ENCODE measurements at places on chromosomes 7 and 10.

GRCh38 chr7:133562621-133563020, 309.7 kb downstream of the EXOC4 start:
- DNase-seq = no peak

- DNase-seq = peak; percentile 28
These were observed 47.1 kb upstream of the UCN3 start for GRCh38 chr10:5317547-5318107.

DNA sequence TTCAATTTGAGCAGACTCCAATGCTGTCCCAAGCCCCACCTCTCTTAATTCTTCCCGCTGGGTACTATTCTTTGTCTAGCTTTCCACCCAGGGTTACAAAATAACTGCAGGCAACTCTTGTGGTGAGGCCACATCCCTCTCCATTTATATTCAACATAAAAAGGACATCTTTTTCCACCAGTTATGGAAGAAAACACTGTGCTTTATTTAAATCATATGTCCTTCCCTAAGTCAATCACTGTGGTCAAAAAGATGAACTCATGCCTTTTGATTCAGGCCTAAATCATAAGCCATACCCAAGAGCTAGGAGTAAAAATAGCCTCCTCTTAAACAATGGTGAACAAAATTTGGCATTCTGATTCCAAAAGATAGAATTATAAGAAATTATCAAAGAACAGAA, 386.0 kb downstream of the SEMA3D start:
- DNase-seq = no peak

- no peak for DNase-seq
These were observed 661.7 kb upstream of the AUTS2 start for GRCh38 chr7:68936471-68937035.

DNA sequence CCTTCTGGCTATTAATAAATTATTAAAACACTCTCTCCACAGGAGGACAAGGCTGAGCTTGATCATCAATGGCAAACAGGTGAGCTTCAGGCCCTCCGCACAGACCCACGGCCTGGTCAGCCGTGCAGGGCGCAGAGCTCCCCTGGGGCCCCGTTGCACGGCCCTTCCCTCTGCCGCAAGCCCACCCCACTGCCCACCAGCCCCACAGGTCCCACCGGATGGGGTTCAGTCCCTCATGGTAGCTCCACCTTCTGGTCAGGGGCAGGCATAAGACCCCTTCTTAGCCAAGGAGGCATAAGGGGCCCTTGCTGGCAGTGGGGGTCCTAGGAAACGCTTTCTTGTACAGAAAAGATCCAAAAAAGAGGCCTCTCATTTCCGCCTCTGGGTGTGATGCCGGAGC, 84.6 kb downstream of the MAD1L1 start:
- DNase-seq = no peak

- no peak for DNase-seq
These were observed 82.2 kb downstream of the ZNRF2 start for GRCh38 chr7:30366606-30367005.

DNA sequence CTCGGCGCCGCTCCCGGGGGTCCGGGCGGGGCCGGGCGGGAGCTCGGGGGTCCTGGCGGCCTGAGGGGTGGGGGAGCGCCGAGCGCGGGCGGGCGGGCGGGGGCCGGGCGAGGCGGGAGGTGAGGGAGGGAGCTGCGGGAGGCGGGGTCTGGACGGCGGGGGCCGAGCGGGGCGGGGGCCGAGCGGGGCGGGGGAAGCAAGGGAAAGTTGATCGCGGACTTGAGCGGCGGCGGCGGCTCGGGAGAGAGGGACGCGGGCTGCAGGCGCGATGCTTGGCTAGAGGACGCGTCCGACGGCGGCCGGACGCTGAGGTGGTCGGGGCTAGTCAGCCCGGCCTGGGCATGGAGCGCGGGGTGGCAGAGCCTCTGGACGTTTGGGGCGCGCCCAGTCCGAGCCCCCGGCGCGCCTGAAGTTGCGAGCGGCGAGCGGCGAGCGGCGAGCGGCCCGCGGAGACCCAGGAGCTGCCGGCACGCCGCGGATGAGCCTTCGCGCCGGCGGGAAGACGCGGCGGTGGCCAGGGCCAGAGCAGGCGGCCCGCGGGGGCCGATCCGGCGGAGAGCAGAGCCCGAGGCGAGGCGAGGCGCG, at the start of gene CDH23:
Gene CDH23 (plus strand): TSS at position 210 of the 585 bp plus-strand sequence. CDS start 42,912 bp downstream, outside the sequence.
- DNase-seq = peak; percentile 36

DNA sequence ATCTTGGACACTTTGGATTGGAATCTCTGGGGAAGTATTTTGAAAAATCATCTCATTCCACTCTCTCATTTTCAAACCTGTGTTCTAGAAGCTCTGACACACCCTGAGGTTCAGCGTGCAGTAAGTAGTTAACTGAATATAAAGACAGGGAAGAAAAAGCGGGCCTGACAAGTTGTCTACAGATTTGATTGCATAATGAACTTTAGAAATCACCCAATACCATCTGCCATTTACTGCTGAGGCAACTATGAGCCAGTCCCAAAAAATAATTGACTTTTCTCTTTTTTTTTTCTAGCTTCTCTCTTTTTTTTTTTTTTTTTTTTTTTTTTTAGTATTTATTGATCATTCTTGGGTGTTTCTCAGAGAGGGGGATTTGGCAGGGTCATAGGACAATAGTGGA, 29.5 kb downstream of the CDC123 start:
- no peak for DNase-seq

DNA sequence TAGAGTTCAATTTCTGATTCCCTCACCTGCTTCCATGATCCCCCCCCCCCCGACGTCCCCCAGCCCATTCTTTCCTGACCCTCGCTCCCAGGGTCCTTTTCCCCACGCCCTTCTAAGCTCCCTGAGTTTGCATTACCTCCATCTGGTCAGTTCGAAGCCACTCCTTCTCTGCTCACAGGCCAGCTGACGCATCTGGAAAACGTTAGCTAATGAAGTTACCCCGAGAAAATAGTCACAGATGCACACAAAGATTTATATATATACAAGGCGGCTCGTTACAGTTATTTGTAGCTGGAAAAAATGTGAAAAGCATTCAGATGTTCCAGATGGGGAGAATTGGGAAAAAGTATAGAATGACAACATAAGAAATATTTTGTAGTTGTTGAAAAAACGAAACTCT, 630.0 kb upstream of the FOXK1 start:
- DNase-seq = peak; percentile 51

GRCh38 chr10:42149027-42149700, 489.2 kb downstream of the ZNF33B start:
- DNase-seq = no peak

DNA sequence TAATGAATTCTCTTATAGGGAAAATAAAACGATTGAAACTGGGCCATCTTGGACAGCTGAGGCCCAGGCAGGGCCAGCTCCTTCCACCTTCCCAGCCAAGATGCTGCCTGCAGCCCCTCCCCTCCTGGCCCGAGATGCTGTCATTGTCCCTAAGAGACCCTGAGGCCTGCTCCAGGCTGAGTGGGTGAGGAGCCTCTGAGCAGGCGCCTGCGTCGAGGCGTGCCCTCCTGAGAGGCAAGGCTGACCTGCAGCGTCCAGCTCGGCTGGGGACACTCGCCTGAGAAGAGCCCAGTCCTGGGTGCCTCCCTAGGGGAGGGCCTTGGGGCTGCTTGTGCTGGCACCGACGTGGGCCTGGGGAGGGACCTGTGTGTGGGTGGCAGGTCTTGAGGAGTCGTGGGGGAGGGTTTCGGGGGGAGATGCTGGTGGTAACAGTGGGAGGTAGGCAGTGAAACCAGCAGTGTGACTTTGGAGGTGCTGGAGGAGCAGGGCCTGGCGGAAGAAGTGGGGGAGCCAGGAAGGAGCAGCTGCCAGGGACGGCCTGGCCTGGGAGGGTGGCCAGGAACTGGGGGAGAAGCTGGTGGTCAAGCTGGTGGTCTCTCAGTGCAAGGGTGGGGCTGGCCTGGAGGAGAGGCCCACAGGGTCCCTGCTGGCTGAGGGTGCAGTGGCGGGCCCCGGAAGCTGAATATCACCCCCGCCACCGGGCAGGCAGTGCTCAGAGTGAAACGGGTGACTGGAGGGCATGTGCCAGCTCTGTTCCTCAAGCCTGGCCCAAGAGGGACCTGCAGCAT, 7.9 kb downstream of the GPR146 start:
- DNase-seq = no peak

GRCh38 chr7:12069757-12070156, 141.3 kb upstream of the TMEM106B start:
- DNase-seq = no peak

DNA sequence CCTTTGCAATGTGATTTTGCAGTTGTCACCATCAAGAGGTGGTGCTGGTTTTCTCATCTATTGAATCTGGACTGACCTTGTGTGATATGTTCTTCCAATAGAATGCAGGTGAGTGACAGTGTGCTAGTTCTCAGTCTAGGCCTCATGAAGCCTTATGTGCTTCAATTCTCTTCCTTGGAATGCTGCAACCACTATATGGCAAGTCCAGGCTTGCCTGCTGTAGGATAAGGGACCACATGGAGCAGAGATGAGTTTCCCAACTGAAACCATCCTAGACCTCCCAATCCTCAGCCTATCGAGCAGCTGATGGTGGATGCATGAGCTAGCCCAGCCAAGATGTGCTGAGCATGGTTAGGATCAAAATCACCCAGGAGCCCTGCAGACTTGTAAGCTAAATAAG, 32.6 kb upstream of the ARHGAP21 start:
- no peak for DNase-seq

DNA sequence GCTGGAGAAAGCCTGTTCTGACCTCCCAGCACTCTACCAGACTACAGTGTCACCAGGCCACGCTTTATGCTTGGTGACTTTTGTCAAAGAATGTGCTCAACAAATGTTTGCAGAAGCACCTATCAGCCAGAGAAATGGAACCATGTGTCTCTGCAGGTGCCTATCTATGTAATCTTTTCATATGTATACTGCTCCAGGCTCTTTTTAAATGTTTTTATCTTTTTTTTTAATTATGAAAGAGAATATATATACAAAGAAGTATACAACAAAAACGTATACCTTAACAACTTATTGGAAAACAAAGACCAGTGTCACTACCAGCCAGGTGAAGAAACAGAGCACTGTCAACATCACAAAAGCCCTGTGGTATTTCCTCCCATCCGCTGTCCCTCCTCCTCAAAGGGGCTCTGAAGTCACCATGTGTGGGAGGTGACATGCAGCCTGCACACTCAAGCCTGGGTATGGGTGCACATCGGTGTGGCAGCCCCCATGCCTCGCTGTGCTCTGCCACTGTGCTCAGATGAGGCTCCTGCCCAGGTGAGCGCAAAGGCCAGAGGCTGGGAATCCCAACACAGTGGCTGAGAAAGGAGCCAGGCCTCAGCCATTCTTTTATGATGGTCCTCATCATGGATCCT, 120.6 kb downstream of the CLEC2L start:
- no peak for DNase-seq
